ENCODE measurements at places on chromosomes 13 and 19.

GRCh38 chr13:25169356-25169755 lies 2.7 kb downstream of the AMER2 start:
- DNase-seq = no peak

DNA sequence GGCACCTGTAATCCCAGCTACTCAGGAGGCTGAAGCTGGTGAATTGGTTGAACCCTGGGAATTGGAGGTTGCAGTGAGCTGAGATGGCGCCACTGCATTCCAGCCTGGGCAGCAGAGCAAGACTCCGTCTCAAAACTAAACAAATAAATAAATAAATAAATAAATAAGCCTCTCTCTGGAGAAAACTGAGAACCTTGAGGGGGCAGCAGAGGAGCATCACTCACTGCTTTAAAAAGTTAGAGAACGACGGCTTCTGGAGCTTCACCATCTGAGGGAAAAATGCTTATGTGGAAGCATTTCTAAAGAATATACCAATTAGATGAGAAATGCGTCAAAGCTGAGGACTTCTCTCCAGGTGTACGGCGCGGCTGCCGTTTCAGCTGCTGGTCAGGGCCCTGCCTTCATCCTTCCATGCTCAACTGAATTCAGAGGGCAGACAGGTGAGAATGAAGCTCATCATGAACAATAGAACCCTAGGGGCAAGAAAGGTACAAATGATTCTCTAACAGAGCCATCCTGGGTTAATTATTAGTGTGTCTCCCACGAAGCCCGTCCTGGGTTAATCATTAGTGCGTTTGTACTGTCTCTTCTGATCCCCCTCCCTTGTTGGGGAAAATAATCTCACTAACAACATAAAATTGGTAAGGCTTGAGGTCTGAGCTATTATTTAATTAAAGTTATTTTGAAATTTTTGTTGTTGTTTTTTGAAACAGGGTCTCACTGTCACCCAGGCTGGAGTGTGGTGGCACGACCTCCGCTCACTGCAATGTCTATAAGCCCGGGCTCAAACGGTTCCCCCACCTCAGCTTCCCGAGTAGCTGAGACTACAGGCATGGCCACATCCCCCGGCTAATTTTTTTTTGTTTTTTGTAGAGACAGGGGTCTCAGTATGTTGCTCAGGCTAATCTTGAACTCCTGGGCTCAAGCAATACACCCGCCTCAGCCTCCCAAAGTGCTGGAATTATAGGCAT lies 80.1 kb downstream of the IPO5 start:
- DNase-seq = peak; percentile 68

GRCh38 chr13:76687467-76687866 lies 198.7 kb downstream of the KCTD12 start:
- no peak for DNase-seq

DNA sequence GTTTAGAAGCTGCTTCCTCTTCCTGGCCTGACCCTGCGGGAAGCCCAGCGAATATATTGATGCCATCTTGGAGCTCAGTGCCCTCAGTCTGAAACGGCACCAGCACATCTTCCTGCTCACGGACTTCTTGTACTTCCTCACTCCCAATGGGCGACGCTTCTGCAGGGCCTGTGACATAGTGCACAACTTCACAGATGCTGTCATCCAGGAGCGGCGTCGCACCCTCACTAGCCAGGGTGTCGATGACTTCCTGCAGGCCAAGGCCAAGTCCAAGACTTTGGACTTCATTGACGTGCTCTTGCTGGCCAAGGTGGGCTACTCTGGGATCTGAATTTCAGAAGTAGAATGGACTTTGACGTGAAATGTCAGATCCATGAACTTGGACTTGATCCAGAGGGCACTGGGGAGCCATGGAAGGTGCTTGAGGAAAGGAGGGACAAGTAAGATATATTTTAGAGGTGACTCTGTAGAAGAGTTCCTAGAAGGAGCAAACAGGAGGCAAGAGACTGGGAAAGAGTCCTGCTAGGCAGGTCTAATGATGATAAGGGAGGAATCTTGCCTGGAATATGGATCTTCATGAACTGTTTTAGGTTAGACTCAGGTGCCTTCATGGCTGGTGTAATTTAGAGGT lies 38.4 kb upstream of the CYP4F8 start:
- no peak for DNase-seq

GRCh38 chr19:45677351-45678230 lies 9.6 kb downstream of the GIPR start:
- DNase-seq = peak; percentile 87

GRCh38 chr13:66520511-66521355 lies 709.4 kb downstream of the PCDH9 start:
- DNase-seq = no peak

DNA sequence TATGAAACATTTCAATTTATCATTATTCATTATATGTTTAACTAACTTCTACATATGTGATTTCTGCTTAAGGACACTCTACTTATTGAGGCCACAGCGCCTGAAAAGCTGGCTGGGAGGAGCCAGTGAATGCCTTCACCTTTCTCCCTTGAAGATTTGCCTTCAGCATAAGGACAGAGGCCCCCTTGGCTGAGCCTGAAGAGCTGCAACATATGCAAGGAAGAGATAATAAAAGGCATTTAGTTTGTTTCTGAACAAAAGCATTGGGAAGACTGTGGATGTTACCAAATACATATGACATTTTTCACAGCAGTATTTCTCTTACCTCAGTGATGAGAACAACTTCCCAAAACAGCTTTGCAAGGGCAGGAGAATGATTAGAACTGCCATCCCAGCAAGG lies 92.1 kb downstream of the ABCC4 start:
- DNase-seq = no peak

DNA sequence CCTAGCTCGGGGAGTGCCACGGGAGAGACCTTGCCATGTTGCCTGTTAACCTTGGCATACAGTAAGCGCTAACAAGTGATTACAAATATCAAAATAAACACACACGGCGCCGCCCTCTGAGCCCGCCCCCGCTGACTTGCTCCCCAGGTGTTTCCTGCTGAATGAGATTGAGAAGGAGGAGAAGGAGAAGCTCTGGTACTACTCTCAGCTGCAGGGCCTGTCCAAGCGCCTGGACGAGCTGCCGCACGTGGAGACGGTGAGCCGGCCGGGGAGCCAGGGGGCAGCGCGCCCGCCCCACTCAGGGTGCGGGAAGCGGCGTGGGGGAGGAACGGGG lies 5.0 kb downstream of the APC2 start:
- no peak for DNase-seq

- DNase-seq = peak; percentile 7
These were observed 260.0 kb downstream of the FGF14 start for GRCh38 chr13:102141625-102142472.

DNA sequence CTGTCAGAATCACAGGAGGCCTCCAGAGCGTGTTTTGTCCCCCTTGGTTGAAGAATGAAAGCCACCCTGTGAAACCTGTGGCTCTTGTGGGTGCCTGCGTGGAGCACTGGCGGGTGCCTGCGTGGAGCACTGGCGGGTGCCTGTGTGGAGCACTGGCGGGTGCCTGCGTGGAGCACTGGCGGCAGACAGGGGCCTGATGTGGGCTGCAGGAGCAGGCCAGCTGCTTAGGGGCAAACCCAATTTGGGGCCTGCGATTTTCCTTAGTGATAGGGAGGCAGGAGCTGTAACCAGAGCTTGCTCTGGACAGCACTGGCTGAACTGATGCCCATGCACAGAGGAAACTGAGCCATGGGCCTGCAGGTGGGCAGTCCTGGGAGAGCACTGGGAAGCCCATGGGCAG lies 24.3 kb downstream of the ARHGEF7 start:
- DNase-seq = no peak

DNA sequence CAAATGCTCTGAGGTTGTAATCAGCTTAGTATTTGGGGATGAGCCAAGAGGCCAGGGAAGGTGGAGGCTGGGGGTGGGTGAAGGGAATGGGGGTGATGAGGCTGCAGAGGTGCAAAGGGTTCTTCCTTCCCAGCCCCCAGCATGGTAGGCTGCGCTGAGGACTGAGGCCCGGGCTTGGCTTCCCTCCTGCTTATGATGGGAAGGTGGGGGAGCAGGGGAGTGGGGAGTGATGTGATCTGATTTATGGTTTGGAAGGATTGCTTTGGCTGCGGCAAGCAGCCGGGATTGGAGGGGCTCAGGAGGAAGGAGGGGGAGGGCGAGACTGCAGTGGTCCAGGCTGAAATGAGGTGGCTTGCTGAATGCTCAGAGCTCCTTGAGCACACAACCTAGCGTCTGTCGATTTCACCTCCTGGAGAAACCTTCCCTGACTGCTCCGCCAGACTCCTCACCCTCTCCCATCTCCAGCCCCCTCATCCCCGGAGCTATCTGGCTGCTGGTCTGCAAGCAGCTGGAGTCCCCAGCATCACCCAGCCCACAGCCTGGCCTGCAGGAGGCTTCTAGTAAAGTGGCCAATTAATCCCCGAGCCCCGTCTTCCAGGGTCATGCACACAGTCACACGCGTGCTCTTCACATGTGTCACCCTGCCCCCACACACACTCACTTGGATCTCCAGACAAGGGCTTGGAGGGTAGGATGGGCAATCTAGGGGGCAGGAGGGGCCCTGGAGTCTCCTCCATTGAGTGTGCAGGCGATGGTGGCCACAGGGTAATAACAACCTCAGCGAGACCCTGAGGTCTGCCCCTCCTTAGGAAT lies 757 bp upstream of the CLEC11A start:
- no peak for DNase-seq

DNA sequence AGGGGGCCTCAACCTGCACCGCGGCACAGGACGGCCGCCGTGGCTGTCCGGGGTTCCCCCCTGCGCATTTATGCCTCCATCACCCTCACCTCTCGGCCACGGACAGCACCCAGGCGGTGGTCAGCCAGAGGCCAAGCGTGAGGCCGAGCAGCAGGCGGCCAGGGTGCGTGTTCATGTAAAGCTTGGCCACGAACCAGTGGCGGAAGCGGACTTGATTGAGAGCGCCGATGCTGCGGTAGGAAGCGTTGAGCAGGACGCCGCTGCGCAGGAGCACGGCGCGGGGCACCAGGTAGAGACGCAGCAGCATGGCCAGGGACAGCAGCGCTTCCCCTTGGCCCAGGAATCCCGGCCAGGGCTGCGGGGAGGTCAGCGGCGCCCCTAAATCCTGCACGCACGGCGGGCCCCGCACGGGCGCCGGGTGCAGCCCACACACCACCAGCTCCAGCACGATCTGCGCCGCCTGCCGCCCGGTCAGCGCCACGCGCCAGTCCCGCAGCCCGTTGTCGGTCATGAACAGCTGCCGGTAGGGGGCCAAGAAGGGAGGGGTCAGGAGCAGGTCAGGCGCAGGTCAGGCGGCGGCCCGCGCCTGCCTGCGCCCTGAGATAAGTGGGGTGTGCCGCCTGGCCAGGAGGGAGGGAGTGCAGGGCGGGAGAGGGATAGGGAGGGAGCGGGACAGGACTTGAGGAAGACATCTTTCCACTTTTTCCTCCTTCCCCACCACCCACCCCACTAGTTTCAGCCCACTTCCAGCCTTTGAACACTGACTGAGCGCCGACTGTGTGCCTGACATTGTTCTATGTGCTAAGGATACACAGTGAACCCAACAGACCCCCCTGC lies 6.5 kb downstream of the KCNN4 start:
- DNase-seq = peak; percentile 60

GRCh38 chr13:92355213-92355612 lies 871.4 kb upstream of the GPC6 start:
- DNase-seq = peak; percentile 30

DNA sequence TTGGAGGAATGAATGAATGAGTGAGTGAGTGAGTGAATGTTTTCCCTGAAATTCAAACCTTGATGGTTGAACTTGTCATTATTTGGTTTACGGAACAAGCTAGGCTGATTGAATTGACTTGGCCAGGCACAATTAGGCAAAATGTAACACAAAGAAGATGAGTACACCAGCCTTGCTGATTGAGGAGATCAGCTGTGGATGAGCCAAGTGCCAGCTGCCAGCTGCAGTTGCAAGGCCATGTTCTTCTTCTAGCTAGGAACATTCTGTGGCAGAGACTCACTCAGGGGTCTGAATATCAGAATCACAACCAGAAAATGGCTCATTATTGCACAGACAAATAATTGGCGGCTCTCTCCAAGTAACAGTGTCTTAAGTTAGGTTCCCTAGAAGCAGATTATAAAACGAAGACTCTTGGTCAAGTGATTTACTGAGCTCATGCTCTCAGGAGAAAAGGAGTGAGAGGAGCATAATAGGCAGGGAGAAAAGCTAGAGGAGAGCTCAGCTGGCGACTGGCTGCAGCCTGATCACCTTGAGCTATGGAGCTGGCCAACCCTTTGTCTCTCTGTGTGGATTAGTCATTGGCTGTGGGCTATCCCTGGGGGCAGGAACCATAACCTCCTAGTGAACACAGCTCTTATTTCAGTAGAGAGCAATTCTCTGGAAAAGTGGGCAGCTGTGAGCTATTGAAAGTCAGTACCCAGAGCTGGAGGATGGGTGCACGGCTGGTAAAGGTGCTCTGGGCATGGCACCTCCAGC lies 225.3 kb upstream of the SERP2 start:
- DNase-seq = no peak

GRCh38 chr19:31980796-31981195 lies 364.6 kb upstream of the ZNF507 start:
- DNase-seq = no peak

- DNase-seq = no peak
These were observed 52.5 kb downstream of the COLGALT1 start for GRCh38 chr19:17607936-17608335.

DNA sequence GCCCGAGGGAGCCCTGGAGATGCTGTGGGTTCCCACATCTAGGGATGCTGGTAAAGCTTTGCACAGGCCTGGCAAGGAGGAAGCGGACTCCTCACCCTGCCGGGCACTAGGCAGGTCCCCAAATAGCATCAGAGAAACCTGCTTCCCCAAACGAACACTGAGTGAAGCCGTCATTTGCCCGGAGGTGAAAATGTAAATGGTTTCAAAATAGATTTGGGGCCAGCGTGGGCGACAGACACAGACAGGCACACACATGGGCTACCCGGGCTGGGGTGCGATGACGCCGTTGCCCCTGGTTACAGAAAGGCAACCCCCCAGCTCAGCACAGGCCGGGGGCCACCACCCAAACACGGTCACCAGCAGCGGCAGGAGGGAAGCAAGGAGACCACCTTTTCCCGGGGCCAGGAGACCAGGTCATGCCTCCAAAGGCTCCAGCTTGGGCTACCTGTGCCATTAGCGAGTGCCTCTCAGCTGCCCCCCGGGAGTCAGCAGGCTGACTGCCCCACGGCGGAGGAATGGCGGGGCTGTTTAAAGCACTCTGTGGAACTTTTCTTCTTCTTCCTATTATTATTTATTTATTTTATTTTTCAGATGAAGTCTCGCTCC lies 47.5 kb upstream of the NDUFS7 start:
- no peak for DNase-seq

DNA sequence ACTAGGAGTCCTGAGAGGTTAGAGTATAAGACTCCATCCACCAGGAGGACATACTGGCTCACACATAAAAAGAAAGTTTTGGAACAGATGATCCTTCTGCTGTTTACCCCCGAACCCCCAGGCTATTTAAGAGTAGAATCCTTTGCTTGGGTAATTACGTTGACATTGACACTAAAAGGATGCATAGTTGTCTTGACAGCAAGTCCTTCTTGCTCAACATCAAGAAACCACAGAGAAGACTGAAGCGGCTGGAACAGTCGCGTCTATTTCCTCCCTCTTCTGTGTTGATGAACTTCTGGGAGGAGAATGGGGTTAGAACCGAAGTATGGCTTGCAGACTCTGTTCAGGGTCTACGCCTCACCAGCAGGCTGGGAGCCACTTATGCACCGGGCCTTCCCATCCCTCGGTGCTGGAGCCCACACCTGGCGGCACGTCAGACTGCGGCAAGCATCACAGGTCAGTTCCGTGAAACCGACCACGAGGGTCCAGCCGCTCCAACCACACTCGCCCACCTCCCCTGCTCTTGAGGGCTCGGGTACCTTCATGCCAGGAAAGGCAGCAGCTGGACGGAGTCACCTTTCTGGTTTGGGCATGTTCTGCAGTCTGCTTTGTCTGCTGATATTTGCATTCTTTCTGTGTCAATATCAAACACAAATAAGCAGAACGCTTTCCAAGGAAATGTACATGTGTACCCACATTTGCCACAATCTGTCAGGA lies 42.4 kb upstream of the RANBP3 start:
- DNase-seq = no peak
